Fibroblast of villous mesenchyme (primary cell): ENCODE measurements at places on chromosomes 7 and 10. TPM values are rescaled to one million over a fixed set of nuclear protein-coding genes. Genes with fewer than 3 reads are reported as not detected.

Gene CUZD1
- total RNA-seq = 0.32 and 0.43 TPM in 2 replicates

DNA sequence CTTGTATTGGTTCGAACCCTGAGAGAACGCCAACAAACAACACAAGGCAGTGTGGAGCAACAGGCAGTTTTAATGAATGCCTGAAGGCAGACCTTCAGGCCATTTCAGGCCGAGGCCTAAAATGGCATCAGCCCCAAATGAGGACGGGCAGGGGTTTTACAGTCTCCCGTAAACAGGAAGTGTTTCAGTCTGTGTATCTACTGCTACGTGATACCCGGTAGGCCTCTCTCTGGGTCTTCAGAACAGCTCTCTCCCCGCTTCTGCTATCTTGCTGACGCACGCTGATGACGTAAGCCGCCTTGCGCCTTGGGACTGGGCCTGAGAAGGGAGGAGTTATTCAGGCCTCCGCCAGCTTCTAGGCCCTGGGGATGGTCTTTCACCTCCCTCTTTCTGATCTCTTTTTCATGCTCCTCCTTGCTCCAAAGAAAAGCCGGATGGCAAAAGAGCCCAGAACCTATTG is 67.7 kb downstream of the ST8SIA6 start:
- peak; percentile 80 for DNase-seq

Gene HECW1
- 1.7 and 3.2 TPM in 2 replicates for total RNA-seq

GRCh38 chr7:11135573-11135972 is 161.9 kb downstream of the PHF14 start:
- no peak for DNase-seq

DNA sequence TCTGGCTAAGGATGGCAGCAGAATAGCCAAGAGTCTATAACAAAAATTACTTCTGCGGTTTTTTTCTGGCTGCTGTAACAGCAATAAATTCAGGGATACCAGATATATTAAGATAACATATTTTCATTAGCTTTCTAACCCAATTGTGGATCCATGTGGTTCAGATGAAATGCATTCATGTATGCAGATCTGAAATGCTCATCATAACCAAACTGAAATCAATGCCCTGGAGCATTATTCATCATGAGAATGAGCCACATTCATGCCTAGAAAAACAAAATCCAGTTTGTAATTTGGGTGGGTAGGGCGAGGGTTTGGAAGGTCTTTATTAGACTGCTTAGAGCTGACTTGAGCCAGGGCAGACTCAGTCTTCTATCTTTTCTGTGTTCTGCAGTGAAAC is 69.8 kb upstream of the SEMA3A start:
- DNase-seq = peak; percentile 4

DNA sequence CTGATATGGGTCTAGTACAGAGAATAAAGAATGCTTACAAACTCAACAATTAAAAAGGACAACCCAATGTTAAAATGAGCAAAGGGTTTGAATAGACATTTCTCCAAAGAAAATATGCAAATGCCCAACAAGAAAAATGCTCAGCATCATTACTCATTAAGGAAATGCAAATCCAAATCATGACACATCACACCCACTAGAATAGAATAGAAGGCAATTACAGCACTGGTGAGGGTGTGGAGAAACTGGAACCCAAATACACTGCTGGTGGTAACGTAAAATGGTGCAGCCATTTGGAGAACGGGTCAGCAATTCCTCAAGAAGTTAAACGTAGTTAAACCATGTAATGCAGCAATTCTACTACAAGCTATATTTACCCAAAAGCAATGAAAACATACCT is 53.8 kb downstream of the KDM7A start:
- DNase-seq = no peak

DNA sequence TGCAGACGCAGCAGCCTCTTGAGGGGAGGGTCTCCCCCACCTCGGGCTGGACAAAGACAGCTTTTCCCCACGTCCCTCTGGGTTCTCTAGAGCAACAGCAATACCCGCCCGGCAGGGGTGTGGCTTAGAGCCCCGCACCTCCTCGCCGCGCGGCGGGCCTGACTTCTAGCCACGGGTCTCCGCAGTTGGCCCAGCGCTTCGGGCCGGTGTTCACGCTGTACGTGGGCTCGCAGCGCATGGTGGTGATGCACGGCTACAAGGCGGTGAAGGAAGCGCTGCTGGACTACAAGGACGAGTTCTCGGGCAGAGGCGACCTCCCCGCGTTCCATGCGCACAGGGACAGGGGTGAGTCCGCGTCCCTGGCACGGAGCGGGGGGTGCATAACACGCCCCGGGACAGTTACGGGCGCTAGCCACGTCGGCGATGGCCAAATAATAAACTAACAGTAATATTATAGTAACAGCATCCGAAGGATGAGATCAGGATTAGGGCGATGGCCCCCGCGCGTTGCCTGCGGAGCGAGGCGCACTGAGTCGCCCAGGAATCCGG is 1.2 kb downstream of the CYP2E1 start:
- no peak for DNase-seq

GRCh38 chr10:20598590-20598989 is 298.5 kb downstream of the NEBL start:
- DNase-seq = peak; percentile 19

DNA sequence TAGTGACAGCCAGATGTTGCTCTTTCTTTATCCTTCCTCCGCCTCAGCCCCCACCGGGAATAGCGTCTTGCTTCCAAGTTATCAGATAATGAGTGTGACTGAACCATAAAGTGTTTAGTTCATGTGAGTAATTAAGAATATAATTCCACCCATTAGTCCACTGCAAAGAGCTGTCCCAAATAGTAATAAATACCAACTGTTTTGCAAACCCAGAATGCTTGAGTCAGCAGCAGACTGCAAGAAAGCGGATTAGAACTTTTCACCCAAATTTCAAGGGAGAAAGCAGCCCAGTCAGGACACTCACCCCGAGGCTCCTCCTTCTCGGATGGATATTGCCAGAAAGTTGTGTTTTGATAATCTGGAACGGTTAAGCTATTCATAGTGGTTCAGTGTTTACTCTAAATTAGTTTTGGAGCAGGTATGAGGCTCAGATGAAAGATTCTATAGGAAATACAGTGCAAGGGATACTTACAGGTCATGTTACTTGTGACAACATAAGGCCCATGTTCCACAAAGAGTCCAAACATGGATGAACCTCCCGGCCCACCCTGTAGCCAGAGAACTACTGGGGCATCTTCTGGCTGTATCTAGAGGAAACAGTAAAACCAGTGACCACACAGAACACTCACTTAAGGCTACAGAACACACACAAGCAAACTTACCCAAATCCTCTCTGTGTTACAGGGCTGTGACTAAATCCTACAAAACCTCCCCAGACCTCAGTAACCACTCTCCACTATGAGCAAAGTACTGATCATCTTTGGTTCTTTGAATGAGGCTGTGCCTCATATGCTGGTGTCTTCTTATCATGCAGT is 50.5 kb downstream of the CPVL start:
- no peak for DNase-seq

DNA sequence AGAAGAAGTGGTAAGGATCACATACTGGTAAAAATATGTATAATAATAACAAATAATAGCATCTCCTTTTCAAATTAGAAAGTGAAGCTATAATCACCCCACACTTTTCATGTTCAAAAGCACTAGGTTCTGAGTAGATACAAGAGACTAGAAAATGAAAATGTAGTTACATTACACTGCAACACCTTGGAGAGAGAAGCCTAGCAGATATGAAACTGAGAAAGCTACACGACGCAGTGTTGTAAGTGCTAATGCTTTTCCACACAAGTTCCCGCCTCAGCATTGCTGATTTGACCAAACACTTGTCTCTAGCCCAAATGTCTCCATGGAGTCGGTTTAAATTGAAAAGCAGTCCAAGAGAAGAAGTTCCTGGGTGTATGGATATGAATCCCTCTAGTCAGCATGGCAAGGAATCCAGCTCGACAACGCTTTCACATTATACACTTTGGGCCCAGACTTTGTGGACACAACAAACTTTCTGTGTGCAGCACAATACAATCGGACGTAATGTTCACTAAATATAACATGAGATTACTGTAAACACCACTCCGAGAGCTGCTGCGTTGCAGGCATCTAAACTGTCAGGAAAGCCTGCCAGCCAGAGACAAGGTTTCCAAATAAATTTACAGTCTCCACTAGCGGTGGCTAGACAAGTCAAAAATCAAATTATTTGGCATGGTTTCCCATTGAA is 1.7 kb downstream of the PDE1C start:
- no peak for DNase-seq

Gene SYCE1
- total RNA-seq = 1.3 and 1.6 TPM in 2 replicates

DNA sequence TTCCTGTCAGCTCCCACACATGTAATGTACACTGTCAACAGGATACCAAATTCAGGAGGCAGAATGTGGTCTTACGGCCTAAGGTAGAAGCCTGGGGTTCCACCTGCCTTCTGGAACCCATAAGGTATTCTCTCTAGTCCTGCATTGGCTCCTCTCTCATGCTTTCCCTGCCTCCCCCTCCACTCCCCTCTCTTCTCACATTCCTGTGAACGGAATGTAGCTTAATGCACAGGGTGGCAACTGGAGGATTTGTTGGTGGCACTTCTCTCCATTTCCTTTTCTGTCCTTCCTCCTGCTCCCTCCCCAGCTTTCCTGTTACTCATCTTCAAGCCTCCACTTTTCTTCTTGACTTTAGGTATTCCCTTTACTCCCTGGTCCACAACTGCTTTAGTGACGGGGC is 11.5 kb upstream of the FLNC start:
- DNase-seq = no peak

Gene KEL
- total RNA-seq = under 0.01 TPM in 1 of 2 replicates, not detected in the other
